ENCODE measurements at places on chromosomes 6 and 20. TPM values are rescaled to one million over a fixed set of nuclear protein-coding genes. Genes with fewer than 3 reads are reported as not detected.

- DNase-seq: no peak
- peak overlapping the region; percentile 41 for H3K4me3 ChIP-seq
- H3K36me3 ChIP-seq: peaks cover 5% of the 10 kb centered on the region
- peak overlapping the region; percentile 68 for H3K27ac ChIP-seq
These were observed 5.6 kb downstream of the PPP1R16B start for GRCh38 chr20:38810926-38811630.

DNA sequence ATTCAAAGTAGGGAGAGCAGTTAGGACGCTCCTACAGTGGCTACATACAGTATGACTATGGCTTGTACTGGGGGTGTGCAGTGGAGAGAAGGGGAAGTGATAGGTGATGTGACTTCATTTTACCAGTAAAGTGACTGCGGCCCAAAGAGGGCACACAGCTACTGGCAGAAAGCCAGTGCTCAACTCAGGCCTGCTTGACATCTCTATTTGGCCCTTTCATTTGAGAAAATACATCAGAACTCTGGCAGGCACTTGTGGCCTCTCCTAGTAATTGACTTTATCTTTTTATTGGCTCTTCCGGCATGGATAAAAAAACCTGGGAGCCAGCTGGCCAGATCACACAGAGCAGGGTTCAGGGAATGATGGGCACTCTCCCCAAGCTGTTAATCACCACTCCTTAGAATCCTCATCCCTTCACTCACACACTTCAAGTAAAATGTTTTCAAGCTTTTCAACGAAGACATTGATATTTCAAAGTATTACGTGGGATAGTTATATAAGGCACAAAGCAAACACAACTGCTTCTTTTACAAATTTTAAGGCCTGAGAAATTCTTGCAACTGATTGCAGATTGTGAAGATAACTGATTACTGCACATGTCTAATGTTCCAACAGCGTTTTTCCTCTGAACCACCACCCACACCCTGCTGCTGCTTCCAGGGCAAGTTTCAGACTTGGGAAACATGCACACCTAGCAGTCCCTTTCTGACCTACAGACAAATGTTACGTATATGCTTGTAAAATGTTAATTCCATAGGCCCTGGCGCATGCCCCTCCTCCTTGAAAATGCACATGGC lies 73.5 kb downstream of the TNFRSF21 start:
- no peak overlapping the region for H3K4me3 ChIP-seq
- H3K27me3 ChIP-seq: peaks cover 25% of the 10 kb centered on the region
- no peaks in the 10 kb centered on the region for H3K36me3 ChIP-seq
- H3K4me1 ChIP-seq: no peaks in the 10 kb centered on the region

GRCh38 chr20:62850333-62850974 lies 11.2 kb downstream of the TCFL5 start:
- peak overlapping the region; percentile 68 for H3K27ac ChIP-seq
- H3K36me3 ChIP-seq: peaks cover 2% of the 10 kb centered on the region
- DNase-seq: no peak
- H3K4me3 ChIP-seq: no peak overlapping the region

DNA sequence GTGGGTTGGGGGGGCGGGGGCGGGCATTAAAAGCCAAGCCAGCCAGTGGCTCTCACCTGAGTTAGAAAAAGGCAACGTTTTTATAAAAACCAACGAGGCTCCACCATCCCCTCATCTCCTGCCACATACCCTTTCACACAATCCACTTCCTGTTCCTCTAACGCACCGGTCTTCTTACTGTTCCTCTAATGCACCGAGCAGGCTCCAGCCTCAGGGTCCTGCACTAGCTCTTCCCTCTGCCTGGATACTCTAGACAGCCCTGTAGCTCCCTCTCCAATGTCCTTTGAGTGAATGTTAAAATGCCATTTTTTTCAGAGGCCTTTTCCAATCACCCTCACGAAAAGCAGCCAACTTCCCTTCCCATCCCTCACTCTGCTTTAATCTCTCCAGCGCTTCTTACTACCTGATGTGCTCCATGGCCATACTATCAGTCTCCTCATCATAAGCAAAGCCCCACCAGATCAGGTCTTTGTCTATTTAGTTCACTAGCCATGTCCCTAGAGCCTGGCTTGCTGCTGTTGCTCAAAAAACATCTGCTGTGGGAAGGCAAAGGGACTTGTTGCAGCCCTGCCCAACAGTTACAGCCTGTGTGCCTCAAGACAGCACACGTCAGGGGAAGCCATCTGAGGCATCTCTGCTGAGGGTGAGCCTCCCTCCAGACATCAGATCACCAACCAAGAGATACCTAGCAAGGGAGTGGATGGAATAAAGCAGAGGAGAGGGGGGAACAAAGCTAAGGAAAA lies 3.9 kb downstream of the FKBP1A start:
- peaks cover 7% of the 10 kb centered on the region for H3K36me3 ChIP-seq
- H3K4me3 ChIP-seq: peak overlapping the region; percentile 94
- peak overlapping the region; percentile 97 for H3K27ac ChIP-seq
- H3K27me3 ChIP-seq: no peaks in the 10 kb centered on the region

DNA sequence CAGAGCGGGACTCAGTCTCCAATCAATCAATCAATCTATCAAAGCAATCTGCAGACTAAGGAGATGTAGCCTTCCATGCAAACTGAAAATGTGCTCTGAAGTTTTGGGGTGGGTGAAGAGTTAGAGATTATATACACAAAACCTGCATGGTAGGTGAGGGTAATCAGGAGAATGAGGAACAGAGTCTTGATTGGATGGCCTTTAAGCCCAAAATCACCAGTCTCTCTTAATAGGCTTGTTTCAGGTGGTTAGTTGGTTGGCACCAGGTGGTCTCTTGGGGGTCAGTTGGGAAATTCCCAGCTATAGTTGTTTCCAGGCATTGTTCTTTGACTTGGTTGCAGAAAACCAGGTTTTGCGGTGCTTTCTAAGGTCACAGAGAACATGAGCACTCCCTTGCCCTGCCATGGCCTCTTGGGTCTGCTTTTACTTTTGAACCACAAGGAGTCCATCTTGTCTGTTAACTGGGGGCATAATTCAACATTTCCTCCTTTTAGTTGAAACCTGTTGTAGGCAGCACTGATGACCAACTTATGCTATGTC lies 33.3 kb upstream of the EIF2S2 start:
- no peaks in the 10 kb centered on the region for H3K36me3 ChIP-seq
- H3K27me3 ChIP-seq: peaks cover 12% of the 10 kb centered on the region
- no peak overlapping the region for H3K4me3 ChIP-seq

- H3K4me3 ChIP-seq: no peak overlapping the region
- H3K27ac ChIP-seq: no peak overlapping the region
- no peak for DNase-seq
- H3K27me3 ChIP-seq: no peaks in the 10 kb centered on the region
These were observed 503.7 kb upstream of the IRAK1BP1 start for GRCh38 chr6:78363688-78364087.

GRCh38 chr6:134491477-134491876 lies 173.6 kb upstream of the SGK1 start:
- no peaks in the 10 kb centered on the region for H3K27me3 ChIP-seq
- no peak for DNase-seq
- H3K4me1 ChIP-seq: no peaks in the 10 kb centered on the region
- no peaks in the 10 kb centered on the region for H3K36me3 ChIP-seq
- H3K27ac ChIP-seq: no peak overlapping the region

- no peak overlapping the region for H3K27ac ChIP-seq
- no peaks in the 10 kb centered on the region for H3K4me1 ChIP-seq
- no peak overlapping the region for H3K4me3 ChIP-seq
- no peaks in the 10 kb centered on the region for H3K36me3 ChIP-seq
- no peak for DNase-seq
These were observed 205.2 kb upstream of the CEP162 start for GRCh38 chr6:84432619-84433018.

DNA sequence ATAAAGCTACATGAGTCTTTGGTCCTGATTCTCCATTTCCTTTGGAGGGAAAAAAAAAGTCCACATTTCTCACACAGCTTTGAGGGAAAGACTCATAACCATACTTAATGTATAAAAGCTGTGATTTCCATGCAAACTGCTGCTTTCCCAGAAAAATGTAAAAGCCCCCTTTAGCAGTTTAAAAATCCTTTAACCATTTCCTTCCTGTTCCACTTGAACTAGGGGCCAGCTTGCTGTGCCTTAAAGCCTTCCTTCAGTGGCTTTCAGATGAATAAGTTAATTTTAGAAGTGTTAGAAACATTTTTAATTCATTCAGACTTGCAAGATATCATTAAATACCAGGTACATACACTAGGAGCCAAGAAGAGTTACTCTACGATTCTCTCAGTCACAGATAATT lies 273.5 kb downstream of the PKHD1 start:
- no peak overlapping the region for H3K27ac ChIP-seq
- H3K36me3 ChIP-seq: no peaks in the 10 kb centered on the region
- no peaks in the 10 kb centered on the region for H3K4me1 ChIP-seq
- peaks cover 10% of the 10 kb centered on the region for H3K27me3 ChIP-seq
- H3K4me3 ChIP-seq: no peak overlapping the region
- no peak for DNase-seq

DNA sequence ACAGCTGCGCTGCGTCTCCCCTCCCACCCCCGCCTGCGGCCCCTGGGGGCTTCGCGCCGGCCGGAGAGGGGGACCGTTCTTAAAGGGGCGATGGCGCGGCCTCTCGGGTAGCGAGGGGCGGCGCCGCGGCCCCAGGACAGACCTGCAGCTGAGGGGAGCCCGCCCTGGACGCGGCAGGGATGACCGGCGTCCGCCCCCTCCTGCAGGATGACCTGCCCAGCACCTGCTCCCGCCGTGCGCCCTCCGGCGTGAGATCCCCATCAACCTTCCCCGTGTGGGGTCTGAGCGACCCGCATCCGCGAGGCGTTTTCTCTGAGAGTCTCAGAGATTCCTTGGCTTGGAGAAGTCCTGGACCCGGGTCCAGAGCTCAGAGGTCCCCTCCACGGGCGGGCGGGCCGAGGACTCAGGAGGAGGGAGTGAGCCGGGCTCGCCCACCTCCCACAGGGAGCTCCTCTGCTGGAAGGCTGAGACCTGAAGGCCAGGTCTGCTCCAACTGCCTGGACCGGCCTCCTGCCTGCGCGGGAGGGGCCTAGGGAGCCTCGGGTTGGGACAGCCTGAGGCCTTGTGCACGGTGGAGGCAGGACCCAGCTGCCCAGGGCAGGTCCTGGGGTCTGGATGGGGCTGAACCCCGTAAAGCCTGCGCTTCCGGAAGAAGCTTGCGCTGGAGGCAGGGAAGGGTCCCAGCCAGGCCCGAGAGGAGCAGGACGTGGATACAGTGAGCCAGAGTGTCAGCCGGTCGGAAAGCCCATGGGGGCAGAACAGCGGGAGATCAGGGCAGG lies 532 bp upstream of the NKAIN4 start:
- DNase-seq: no peak
- H3K27me3 ChIP-seq: peaks cover 74% of the 10 kb centered on the region
- H3K4me3 ChIP-seq: peak overlapping the region; percentile 74

The ANKRD6 gene
- 7.9 TPM for total RNA-seq

The SLC22A1 gene
- total RNA-seq: 0.45 TPM

The SFTA2 gene
- not detected for total RNA-seq

The ADA gene
- 36.0 TPM for total RNA-seq
